NCI-H774 (cell line): ENCODE measurements at places on chromosomes 12 and 14.

DNA sequence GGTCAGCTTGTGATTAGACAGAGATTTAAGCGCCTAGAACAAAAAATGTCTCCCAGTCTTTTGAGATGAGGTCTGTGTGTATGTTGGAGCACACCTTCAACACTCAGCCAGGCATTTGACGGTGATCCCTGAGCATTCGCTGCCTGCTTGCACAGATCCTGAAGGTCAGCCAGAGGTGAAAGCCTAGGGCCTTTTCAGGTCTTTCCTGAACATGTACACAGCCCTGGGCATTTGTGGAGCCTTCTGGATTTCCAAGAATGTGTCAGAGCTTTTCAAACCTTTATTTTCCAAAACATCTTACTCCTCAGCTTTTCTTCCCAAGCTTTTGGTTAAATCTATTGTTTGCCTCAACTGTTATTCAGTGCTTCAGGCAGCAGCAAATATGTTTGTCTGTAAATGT is 59.1 kb upstream of the AMN start:
- DNase-seq, result no peak

DNA sequence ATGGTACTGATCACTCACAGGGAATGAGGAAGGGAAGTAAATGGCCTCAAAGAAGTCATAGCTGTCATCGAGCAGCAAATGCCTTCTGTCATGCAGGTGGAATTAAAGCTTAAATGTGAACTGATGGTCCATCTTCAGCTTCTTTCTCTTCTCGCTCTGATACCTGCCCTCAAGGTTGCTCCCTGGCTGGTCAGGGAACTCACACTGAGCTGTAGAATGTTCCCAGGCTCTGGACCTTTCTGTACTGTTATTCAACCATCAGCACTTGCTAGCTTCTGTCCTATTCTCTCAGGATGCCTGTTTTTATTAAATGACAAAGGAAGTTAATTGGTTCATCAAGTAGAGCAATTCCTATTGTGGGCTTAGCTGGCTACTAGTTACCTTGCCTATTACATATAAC is 463.8 kb downstream of the APAF1 start:
- no peak for DNase-seq

DNA sequence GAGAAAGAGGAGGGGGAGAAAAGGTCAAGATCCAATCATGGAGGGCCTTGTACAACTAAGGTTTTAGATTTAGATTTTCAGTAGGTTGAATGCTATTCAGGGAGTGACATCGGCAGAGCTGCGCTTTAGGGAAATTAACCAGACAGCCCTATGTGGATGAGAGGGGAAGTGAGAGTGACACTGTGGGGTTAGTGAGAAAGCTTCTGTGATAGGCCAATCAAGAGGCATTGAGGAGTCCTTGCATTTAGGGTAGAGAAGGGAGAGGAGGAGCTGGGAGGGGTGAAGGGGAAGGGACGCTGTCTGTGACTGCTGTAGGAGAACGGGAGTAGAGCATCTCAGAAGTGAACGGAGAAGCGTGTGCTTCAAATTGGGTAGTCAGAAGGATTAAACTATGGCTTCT is 3.4 kb downstream of the HSD17B6 start:
- no peak for DNase-seq

DNA sequence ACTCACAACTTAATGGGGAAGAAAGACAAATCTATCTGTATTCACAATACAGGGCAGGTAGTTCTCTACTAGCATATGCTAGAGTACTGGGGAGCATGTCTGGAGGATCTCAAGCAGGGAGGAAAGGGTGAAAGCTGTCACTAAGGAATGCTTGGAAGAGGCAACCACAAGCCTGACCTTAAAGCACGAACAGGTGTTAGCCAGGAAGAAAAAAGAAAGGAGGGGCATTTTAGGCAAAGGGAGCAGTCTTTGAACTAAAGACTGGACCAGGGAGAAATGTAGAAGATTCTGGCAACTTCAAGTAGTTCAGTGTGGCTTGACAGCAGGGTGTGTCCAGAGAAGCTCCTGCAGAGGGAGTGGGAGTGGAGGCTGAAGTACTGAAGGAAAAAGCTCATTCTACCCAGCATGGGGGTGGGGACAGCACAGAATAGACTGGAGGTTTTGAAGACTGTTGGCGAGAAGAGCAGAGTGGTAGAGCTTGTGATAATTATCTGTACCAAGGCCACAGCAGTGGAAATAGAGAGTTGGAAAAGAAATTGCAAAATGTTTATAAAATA is 50.9 kb downstream of the AP5M1 start:
- DNase-seq, result no peak
